ENCODE measurements at places on chromosomes 3 and 15.

- H3K36me3 ChIP-seq, result no peaks in the 10 kb centered on the region
- H3K27ac ChIP-seq, result no peak overlapping the region
- H3K27me3 ChIP-seq, result peaks cover 2% of the 10 kb centered on the region
- peaks cover 6% of the 10 kb centered on the region for H3K4me1 ChIP-seq
These were observed 165.0 kb downstream of the ABHD5 start for GRCh38 chr3:43855674-43856299.

- H3K27me3 ChIP-seq, result no peaks in the 10 kb centered on the region
- H3K4me3 ChIP-seq, result no peak overlapping the region
- peak; percentile 72 for DNase-seq
- H3K36me3 ChIP-seq, result peaks cover 61% of the 10 kb centered on the region
- H3K27ac ChIP-seq, result no peak overlapping the region
These were observed 26.0 kb upstream of the GNB5 start for GRCh38 chr15:52217186-52217585.

- H3K27me3 ChIP-seq, result no peaks in the 10 kb centered on the region
- no peak overlapping the region for H3K4me3 ChIP-seq
- H3K4me1 ChIP-seq, result no peaks in the 10 kb centered on the region
- no peaks in the 10 kb centered on the region for H3K36me3 ChIP-seq
These were observed 17.0 kb downstream of the IREB2 start for GRCh38 chr15:78454992-78455391.

- H3K4me3 ChIP-seq, result no peak overlapping the region
- no peaks in the 10 kb centered on the region for H3K36me3 ChIP-seq
- peak; percentile 16 for DNase-seq
- H3K27me3 ChIP-seq, result no peaks in the 10 kb centered on the region
- H3K27ac ChIP-seq, result no peak overlapping the region
These were observed 252.2 kb downstream of the FAM43A start for GRCh38 chr3:194937882-194938321.

DNA sequence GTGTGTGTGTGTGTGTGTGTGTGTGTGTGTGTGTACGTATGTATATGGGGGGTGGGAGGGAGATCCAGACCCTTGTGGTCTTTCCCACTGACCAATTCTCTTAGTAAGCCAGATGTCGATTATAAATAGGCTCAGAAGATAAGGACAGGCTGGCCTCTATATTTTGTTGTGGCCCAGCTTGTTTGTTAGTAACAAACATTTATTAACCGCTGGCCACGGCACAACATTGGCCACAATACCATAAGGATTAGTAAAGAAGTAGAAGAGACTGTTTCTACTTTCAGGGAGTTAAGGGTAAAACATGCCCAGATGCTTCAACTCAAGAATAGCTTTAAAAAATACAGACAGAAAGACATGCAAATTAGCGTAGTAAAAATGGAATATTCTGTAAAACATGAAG, 58.1 kb downstream of the ABHD2 start:
- no peak overlapping the region for H3K27ac ChIP-seq
- no peak overlapping the region for H3K4me3 ChIP-seq
- H3K27me3 ChIP-seq, result no peaks in the 10 kb centered on the region

- H3K27ac ChIP-seq, result no peak overlapping the region
- no peak for DNase-seq
These were observed 638.2 kb upstream of the NAALADL2 start for GRCh38 chr3:174220775-174221554.

DNA sequence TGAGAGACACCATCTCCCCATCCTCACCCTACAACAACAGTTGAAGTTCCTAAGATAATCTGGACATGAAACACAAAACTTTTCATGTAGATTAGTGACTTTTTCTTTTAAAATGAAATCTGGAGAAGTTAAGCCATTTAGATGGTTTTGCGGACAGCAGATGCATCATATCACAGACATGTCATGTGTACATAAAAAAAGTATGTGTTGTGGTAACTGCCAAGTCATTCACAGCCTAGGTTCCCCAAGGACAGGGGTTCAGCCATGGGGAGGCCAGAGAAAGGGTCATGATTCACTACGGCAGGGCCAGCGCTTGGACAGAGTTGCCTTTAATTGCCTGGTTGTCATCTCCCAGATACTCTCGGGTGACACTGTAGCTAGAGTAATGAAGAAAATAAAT, 163.2 kb downstream of the PDZRN3 start:
- no peaks in the 10 kb centered on the region for H3K27me3 ChIP-seq
- no peak for DNase-seq
- no peaks in the 10 kb centered on the region for H3K4me1 ChIP-seq
- H3K36me3 ChIP-seq, result no peaks in the 10 kb centered on the region

- H3K4me1 ChIP-seq, result no peaks in the 10 kb centered on the region
- DNase-seq, result no peak
- H3K27me3 ChIP-seq, result no peaks in the 10 kb centered on the region
- no peak overlapping the region for H3K27ac ChIP-seq
These were observed 48.3 kb upstream of the DNAJC13 start for GRCh38 chr3:132368962-132369361.

DNA sequence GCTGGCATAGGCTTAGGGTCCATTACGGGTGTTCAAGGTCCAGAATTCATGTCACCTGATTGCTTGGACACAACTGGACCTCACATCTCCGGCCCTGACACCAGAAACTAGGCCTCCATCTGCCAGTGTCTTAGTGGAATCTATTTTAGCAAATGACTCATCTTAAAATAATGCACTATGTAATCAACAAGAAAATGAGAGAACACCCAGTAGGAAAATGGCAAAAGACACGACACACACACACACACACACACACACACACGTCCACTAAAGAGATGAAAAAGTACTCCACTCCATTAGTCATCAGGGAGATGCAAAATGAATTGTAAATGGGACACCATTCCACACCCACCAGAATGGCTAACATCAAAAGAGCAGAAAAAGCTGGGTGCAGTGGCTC, 11.2 kb downstream of the APBA2 start:
- no peaks in the 10 kb centered on the region for H3K36me3 ChIP-seq
- no peak for DNase-seq
- H3K27me3 ChIP-seq, result no peaks in the 10 kb centered on the region
- no peak overlapping the region for H3K4me3 ChIP-seq
- H3K27ac ChIP-seq, result no peak overlapping the region

- DNase-seq, result peak; percentile 86
- H3K4me1 ChIP-seq, result no peaks in the 10 kb centered on the region
- peak within 1 kb of the TSS; percentile 74 for H3K4me3 ChIP-seq
- no peak within 1 kb of the TSS for H3K27ac ChIP-seq
- no peaks in the 10 kb centered on the region for H3K36me3 ChIP-seq
These were observed at the start of gene SCAANT1 for GRCh38 chr3:63911873-63912767. Gene SCAANT1, minus strand, starts transcription at chr3:63912383.

DNA sequence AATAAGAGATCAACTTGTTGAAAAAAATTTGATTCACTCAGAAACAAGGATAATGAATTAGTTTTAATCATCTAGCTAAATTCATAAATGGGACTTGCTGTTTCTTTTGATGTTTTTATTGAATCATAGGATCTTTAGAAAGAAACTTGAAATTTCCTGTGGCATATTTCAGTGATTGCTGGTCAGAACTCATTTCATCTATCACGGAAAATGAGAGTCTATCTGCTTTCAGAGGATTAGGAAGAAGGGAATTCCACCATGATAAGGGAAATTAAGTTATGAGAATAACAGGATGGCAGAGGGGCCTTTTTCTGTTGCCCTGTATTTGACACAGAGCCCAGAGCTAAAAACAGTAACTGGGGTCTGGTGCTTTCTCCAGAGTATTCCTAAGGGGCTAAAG, 44.9 kb upstream of the CCNL1 start:
- DNase-seq, result no peak
- H3K27me3 ChIP-seq, result no peaks in the 10 kb centered on the region
- no peaks in the 10 kb centered on the region for H3K36me3 ChIP-seq
- no peaks in the 10 kb centered on the region for H3K4me1 ChIP-seq

- no peak overlapping the region for H3K27ac ChIP-seq
- no peak overlapping the region for H3K4me3 ChIP-seq
- no peaks in the 10 kb centered on the region for H3K27me3 ChIP-seq
- no peak for DNase-seq
These were observed 5.0 kb downstream of the CCNDBP1 start for GRCh38 chr15:43190178-43190577.

DNA sequence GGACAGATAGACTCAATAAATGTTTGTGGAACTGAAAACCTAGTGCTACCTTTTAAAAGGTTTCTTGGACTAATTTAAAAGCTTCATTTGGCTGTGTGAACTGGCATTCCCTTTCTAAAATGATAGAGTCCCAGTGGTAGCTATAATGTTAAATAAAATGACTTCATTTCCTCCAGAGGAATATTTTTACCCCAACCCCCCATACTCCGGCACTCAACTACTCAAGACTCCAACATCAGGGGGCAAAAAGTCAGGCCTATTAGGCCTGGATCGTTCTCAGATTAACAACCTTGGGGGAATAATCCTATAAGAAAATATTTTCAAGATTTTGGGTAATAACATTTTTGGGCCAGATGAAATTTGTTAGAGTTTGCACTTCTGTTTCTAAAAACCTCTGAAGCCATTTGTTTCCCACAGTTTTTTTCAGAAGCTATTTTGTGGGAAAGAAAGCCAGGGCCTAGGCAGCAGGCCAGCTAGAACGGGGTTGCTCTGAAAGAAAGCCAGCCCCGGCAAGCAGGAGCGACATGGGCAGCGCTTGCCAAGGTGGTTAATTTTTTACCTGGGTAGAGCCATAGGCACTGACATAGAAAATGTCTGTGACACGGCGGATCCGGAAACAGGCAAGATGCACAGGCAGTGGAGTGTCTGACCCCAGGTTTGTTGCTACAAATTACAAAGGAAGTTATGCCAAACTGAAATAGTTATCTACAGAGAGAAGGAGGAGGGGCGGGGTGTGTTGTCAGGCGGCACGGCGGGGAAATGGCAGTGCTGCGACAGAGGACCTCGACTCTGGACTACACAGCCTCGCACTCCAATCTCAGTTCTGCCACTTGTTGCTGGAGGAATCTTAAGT, 84.6 kb downstream of the MAGI1 start:
- DNase-seq, result no peak
- H3K36me3 ChIP-seq, result no peaks in the 10 kb centered on the region

DNA sequence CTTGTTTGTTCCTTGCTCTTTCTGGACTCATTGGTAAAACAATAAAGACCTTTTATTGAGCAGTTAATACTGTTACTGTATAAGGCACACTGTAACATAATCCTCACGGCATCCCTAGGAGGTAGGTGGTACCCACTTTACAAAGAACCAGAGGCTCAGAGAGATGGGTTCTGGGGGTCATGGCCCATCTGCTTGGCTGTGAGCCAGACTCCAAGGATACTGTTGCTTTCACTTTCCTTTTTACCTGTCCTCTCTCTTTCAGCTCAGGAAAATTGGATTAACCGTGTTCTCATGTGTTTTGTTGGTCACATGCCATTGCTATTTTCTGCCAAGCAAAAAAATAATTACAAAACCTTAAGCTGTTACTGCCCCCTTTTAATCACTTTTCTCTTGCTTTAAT, 34.8 kb upstream of the FILIP1L start:
- no peak overlapping the region for H3K27ac ChIP-seq
- H3K4me3 ChIP-seq, result no peak overlapping the region
- no peaks in the 10 kb centered on the region for H3K4me1 ChIP-seq
- no peaks in the 10 kb centered on the region for H3K27me3 ChIP-seq

DNA sequence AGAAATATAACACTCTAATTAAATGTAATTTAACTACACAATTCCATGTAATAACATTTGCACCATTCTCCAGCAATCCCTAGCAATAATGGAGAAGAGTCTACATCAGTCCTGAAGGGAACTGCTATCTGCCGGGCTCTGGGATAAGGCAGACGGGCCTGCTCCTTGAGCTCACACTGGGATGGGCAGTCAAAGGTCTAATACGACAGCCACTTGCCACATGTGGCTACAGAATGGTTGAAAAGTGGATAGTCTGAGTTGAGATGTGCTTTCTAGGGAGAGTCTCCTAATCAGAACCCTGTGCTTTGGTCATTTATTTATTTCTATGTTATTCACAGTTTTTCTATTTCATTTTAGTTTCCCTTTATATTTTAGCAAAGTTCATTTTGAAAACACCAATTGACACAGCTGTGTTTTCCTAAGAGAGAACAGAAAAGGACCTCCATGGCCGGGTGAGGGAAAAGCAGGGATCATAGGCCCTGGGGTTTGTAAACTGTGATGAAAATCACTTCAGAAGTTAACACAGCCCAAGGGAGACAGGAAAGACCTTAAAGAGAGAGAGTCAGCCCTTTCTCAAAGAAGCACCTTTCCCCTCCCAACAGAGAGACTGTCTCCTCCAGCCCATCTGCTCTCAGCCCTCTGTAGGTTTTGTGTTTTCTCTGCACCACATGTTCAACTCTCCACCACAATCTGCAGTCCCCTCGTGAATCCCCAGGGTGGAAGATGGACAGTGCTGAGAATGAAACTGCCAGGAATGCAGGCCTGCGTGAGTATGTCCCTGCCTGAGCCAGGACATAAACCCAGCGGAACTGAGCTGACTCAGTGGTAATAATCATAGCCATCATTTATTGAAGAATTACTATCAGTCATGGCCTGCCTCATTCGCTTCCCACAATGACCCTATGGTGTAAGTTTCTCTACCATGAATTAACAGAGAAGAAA, 11.6 kb downstream of the FSIP1 start:
- no peaks in the 10 kb centered on the region for H3K4me1 ChIP-seq
- H3K4me3 ChIP-seq, result no peak overlapping the region
- no peak for DNase-seq
- no peaks in the 10 kb centered on the region for H3K36me3 ChIP-seq
- no peaks in the 10 kb centered on the region for H3K27me3 ChIP-seq

GRCh38 chr15:60083318-60083717, 79.2 kb downstream of the FOXB1 start:
- DNase-seq, result no peak
- no peaks in the 10 kb centered on the region for H3K4me1 ChIP-seq
- H3K27ac ChIP-seq, result no peak overlapping the region

DNA sequence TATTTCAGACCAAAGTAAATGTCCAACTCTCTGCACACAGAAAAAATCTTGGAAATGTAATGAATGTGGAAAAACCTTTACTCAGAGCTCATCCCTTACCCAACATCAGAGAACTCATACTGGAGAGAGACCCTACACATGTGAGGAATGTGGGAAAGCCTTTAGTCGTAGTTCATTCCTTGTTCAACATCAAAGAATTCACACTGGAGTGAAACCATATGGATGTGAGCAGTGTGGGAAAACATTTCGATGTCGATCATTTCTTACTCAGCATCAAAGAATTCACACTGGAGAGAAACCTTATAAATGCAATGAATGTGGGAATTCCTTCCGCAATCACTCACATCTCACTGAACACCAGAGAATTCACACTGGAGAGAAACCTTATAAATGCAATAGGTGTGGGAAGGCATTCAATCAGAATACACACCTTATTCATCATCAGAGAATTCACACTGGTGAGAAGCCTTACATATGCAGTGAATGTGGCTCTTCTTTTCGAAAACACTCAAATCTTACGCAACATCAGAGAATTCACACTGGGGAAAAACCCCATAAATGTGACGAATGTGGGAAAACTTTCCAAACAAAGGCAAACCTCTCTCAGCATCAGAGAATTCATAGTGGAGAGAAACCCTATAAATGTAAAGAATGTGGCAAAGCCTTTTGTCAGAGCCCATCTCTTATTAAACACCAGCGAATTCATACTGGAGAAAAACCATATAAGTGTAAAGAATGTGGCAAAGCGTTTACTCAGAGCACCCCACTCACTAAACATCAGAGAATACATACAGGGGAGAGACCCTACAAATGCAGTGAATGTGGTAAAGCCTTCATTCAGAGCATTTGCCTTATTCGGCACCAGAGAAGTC, 8.0 kb upstream of the ZNF501 start:
- no peak overlapping the region for H3K4me3 ChIP-seq
- no peak for DNase-seq
- peaks cover 22% of the 10 kb centered on the region for H3K36me3 ChIP-seq
- no peaks in the 10 kb centered on the region for H3K4me1 ChIP-seq
- H3K27me3 ChIP-seq, result no peaks in the 10 kb centered on the region
- no peak overlapping the region for H3K27ac ChIP-seq

GRCh38 chr3:118587847-118588246, 446.8 kb downstream of the IGSF11 start:
- no peaks in the 10 kb centered on the region for H3K36me3 ChIP-seq
- H3K27me3 ChIP-seq, result no peaks in the 10 kb centered on the region
- no peak overlapping the region for H3K4me3 ChIP-seq
- no peak overlapping the region for H3K27ac ChIP-seq

Data from H1 (cell line).